Activated gamma-delta T cell treated with anti-CD3 and anti-CD28 coated beads, Interleukin-2, amount 50 U/mL, for 16 hours (primary cell): ENCODE measurements at places on chromosomes 12 and 14.

GRCh38 chr12:5003025-5003666, 40.5 kb upstream of the KCNA5 start:
- DNase-seq: no peak

DNA sequence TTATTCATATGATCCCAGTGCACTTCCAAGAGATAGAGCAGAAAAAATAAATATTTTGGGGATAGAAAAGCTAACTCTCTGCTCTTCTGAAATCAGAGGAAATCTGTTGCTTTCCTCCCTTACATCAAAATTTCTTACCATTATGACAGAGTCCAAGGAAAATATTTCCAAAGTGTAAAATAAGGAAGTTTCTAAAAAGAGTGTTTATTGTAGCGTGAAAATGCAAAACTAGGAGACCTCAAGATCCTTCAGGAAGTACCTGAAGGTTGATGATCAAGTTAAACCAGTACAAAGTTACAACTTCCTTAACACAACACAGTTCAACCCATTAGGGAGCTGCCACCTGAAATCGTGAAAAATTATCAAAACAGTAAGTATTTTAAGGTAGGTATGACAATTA, at the start of gene OR6C2:
OR6C2 (plus strand) TSS at position 301 of the 400 bp plus-strand sequence. CDS start 8,138 bp downstream, outside the sequence.
- no peak for DNase-seq

- DNase-seq: no peak
Observed at GRCh38 chr14:73731111-73731510, 16.9 kb upstream of the PNMA1 start.

DNA sequence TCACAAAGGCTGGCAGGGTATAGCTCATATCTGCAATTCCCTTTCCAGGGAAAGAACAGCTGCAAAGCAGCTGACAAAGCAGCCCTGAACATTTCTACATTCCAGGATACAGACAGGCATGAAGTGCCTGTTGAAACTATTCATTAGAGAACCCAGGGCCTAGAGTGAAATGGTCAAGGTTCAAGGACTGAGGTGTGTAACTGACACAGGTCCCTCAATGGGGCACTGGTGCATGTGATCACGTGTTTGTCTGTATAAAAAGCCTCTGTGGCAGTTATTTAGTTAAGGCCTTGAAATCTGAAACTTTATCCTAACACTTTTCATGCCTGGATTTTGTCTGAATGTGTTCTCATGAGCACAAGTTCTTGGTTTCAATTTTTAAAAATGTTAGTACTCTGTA, 47.1 kb downstream of the GIT2 start:
- no peak for DNase-seq

DNA sequence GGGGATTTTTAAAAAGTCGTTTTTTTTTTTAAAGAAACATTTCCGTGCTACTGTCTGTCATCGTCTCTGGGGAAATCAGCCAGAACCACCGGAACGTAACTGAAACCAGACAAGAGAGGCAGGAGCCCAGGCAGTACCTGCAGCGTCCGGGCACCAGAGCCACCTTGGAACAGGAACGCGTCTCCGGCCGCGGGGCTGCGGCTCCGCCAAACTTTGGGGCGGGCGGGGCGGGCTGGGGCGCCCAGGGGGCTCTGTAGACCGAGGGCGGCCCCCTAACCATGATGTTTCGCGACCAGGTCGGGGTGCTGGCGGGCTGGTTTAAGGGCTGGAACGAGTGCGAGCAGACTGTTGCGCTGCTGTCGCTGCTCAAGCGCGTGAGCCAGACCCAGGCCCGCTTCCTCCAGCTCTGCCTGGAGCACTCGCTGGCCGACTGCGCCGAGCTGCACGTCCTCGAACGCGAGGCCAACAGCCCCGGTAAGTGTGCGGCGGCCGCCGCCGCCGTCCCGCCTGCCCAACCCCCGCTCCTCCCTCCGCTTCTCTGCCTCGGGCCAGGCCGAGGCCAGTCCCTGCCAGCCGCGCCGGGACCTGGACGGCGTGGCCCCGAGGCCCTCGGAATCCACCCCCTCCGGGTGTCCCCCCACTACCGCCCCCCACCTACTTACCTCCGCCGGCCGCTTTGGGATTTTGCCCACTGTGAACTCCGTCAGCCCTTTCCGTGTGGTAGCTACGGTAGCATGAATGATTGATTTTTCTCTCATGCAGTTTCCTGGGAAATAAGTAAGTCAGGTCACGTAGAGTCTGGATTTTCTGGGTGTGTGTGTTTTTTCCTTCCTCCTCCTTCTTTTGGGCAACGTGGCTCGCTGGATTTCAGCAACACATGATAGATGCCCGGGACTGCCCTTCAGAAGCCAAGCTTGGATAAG, 972 bp downstream of the SAMD4A start:
- peak; percentile 8 for DNase-seq

GRCh38 chr12:24596768-24597388, 352.0 kb downstream of the BCAT1 start:
- no peak for DNase-seq

DNA sequence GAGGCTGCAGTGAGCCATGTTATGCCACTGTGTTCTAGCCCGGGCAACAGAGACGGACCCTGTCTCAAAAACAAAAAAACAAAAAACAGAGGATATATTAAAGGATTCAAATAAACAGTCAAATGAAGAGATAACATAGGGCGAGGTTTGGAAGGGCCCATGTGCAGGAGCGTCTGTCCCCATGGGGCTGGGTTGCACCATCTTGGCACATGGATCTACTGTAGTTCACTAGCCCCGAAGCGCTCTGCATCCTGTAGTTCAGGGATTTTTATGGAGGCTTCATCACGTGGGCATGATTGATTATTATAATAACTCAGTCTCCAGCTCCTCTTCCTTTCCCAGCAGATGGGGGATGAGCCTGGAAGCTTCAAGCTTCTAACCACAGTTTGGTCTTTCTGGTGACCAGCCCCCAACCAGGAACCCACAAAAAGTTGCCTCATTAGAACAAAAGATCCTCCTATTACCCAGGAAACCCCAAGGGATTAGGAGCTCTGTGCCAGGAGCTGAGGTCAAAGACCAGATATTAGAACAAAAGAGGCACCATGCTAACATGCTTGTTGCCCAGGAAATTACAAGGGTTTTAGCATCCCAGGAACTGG, 59.9 kb downstream of the HCAR2 start:
- no peak for DNase-seq

DNA sequence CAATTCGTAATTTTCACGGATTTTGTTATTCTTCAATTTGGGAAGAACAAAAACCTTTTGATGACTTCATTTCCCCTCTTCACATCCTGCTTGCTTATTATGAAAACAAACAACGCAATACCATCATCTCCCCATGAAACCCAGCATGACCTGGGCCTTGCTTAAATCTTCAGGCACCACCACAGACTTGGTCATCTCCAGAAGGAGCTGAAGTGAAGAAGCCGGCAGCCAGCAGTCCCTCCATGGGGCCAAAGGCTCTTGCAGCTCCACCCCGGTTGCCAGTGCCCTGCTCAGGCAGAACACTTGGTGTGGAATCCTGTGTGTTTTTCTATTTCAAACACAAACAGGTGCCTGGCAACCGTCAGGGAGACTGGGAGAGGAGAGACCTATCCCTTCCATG, 982.9 kb upstream of the TMEM132C start:
- no peak for DNase-seq

DNA sequence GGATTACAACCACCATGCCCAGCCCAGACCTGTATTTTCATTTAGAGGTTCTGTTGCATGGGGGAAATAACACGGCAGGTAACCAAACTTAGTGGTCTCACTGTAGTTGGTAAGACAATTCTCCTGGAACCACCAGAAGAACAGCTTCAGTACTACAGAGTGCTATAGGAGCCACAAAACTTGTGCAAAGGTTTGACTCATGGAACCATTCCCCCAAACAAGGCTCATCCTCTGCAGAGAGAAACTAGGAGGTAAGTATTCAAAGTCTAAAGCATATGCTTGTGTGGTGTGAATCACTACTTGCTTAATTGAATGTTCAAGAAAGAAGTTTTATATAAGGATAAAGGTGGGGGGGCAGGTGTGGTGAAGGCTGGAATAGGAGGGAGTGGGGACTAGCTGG, 58.7 kb downstream of the GNS start:
- DNase-seq: no peak

DNA sequence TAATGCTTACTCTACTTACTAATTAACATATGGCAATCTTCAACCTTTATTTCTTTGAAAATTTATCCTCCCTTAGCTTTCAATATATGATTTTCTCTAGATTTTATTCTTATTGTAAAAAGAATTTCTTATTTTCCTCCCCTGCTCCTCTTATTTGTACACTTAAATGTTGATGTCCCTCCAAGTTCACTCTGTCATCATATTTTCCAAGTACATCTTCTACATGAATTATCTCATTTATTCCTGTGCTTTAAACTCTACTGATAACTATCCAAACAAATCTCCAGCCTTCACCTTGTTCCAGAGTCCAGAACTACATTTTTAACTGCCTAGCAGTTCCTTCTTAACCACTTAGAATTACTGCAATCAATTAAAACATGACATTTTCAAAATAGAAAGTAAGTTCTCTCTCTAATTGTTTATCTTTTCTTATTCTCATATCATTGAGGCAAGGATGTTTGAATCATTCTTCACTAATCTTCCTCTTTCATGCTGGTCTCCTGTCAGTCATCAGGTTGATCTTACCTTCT, 261.6 kb upstream of the FAR2 start:
- DNase-seq: no peak

DNA sequence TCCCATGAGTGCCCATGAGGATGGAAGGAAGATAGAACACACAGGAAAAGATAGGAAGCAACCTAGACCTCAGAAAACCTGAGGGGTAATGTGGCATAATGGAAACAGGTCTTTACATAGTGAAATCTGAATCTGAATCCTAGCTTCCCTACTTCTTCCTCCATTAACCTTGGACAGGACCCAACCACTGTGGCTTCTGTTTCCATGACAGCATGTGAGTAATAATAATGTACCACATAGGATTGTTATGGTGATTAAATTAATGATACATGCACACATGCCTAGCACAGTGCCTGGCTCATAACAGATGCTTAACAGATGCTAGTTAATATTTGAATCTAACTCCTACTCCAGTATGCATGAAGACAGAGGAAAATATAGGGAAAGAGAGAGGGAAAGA, 11.2 kb downstream of the TTC9 start:
- no peak for DNase-seq

- DNase-seq: no peak
Observed at GRCh38 chr12:49345825-49346658, 646 bp upstream of the DNAJC22 start.

- DNase-seq: no peak
Observed at GRCh38 chr14:92937051-92937937, 14.3 kb downstream of the CHGA start.

- DNase-seq: no peak
Observed at GRCh38 chr12:92442782-92443181, 260.0 kb upstream of the PLEKHG7 start.

DNA sequence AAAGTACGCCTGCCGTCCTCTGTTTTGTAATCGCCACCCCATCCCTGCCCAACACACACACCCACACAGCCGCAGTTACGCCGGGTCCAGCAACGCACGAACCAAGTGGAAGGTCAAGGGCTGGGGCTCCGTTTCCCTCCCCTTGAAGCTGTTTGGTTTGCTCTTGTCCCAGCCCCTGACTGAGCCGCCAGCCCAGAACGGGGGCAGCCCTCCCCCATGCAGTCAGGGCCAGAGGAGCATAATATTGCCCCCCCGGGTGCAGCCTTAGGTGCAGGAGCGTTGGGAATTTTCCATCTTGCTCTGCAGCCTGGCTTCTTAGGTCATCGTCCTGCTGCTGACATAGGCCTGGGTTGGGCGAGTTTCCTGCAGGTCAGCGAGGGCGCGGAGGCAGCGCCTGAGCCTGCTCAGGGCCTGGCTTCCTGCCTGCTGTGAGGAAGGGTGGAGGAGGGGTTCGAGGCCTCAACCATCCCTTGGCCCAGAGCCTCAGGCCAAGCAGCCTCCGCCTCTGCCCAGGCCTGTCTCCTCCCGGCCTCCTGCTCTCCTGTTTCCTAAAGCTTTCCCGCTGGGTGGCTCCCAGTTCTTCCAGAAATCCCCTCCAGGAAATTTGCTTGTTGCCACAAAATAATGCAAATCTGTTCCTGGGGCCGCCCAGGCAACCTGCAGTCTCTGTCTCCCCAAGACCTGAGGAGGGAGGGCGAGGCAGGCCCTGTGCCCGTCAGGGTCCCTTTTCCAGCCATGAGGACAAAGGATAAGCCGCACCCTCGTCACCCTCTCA, 44.5 kb downstream of the PSMA6 start:
- DNase-seq: no peak

DNA sequence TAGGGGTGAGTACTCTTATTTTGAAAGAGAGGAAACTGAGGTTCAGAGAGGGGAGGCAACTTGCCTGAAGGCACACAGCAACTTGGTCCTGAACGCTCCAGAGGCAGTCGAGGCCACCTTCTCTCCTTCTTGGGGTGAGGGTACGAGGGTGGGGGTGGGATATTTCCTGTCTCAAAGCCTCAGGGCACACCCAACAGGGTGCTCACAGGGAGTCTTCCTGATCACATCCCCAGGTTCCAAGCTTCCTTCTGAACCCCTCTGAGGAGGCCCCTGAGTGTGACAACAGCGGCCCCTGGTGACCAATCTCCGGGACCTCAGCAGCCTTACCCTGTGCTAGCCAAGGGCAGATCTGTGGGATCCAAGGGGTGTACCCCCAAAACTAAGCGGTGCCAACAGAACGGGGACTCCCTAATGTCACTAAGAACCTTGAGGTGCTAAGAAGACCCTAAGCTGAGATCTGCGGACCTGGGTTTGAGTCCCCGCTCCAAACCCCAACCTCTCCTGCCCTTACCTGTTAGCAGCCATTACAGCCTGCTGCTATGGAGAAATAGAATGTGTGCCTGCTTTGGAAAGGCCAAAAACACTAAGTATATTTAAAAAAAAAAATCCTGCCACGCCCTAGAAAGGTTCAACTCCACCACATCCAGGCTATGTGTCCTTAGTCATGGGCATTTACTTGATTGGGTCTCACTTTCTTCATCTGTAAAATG, 57.9 kb downstream of the TRPV4 start:
- peak; percentile 57 for DNase-seq

DNA sequence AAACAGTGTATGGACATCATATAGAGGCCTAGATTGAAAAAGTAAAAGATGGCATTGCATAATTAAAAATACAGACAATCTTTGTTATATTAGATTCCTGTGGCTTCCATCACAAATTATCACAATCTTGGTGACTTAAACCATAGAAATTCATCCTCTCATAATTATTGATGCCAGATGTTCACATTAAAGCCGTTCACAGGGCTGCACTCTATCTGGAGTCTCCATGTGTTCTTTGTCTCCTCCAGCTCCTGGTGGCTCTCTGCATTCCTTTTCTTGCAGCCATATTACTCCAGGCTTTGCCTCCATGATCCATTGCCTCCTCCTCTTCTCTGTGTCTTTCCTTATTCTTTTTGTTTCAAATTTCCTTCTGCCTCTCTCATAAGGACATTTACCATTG, 875.7 kb upstream of the USP15 start:
- DNase-seq: no peak

DNA sequence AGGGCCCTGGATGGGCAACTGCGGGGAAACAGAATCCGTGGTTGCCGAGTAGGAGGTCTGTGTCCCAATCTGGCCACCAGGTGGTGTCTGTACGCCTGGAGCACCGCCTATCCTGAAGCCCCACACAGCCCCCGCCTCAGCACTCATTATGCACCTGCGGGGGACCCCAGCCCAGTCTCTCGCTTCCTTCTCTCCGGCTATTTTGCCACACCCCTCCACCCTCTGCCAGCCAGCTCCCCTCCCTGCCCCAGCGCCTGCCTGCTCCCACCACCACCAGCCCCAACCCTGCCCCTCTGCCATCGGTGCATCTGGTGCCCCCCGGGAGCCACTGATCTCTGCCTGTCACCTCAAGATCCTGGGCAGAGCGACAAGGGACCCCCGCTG, 2.2 kb upstream of the NXPH4 start:
- peak; percentile 55 for DNase-seq
